Amniotic epithelial cell (primary cell): ENCODE measurements at places on chromosomes 6 and 20.

GRCh38 chr6:70131528-70131927, 171.4 kb downstream of the COL9A1 start:
- DNase-seq, result no peak

- DNase-seq, result no peak
Observed at GRCh38 chr20:40524071-40524470, 165.0 kb downstream of the MAFB start.

- DNase-seq, result no peak
Observed at GRCh38 chr6:37020381-37020780, 14.9 kb downstream of the FGD2 start.

DNA sequence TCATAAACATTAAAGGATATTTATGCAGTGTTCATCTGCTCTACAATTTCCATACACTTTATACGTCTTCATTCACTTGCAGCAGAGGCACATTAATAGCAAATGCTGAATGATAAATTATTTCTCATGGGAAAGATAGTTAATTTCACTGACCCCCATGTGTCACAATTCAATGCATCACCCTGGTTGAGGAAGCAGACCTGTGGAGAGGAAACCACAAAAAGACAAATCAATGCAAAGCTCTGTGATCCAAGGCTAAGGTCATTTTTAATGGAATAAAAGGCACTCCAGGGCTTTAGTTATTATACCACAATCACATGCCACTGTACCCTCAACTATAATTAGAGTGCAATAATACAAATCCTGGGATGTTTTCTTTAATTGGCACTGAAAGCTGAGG, 40.3 kb upstream of the TENT5A start:
- no peak for DNase-seq

GRCh38 chr6:169216830-169217229, 36.8 kb downstream of the THBS2 start:
- no peak for DNase-seq

- no peak for DNase-seq
Observed at GRCh38 chr6:72322771-72323170, 299.1 kb upstream of the KCNQ5 start.

DNA sequence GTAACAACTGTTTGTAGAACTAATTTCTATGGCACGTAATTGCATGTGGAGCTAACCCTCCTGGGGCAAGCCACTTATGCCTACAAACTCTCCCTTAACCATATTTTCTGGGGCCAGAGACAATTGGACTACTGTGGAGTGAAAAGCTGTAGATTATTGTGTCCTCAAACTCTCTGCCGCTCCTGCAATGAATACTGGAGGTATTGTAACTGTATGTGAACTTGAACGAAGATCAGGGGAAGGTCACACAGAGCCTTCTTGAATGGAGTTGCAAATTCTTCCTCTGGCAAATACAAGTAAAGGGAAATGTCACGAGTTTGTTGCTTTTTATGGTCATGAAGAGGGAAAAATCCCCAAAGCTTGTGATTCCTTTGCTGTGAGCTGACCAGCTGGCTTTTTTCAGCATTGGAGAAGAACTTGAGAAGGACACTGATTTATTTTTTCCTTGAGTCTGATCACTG, 18.2 kb downstream of the AKAP12 start:
- no peak for DNase-seq

GRCh38 chr6:129069006-129069405, 186.1 kb downstream of the LAMA2 start:
- DNase-seq, result no peak
